Stimulated activated CD4-positive, alpha-beta T cell treated with anti-CD3 and anti-CD28 coated beads, Interleukin-4, amount 100 ng/mL, for 4 hours (primary cell): ENCODE measurements at places on chromosomes 7 and 10.

DNA sequence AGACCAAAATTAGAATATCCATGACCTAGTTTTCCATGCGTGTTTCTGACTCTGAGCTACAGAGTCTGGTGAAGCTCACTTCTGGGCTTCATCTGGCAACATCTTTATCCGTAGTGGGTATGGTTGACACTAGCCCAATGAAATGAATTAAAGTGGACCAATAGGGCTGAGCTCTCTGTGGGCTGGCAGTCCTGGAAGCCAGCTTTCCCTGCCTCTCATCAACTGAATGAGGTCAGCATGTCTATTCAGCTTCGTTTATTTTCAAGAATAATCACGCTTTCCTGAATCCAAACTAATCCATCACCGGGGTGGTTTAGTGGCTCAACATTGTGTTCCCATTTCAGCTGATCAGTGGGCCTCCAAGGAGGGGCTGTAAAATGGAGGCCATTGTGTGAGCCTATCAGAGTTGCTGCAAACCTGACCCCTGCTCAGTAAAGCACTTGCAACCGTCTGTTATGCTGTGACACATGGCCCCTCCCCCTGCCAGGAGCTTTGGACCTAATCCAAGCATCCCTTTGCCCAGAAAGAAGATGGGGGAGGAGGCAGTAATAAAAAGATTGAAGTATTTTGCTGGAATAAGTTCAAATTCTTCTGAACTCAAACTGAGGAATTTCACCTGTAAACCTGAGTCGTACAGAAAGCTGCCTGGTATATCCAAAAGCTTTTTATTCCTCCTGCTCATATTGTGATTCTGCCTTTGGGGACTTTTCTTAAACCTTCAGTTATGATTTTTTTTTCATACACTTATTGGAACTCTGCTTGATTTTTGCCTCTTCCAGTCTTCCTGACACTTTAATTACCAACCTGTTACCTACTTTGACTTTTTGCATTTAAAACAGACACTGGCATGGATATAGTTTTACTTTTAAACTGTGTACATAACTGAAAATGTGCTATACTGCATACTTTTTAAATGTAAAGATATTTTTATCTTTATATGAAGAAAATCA lies 35.5 kb downstream of the CAV1 start:
- DNase-seq = no peak

GRCh38 chr10:93198401-93199131 lies 124.9 kb downstream of the CYP26A1 start:
- no peak for DNase-seq

GRCh38 chr10:23630885-23631284 lies 192.0 kb downstream of the OTUD1 start:
- DNase-seq = no peak

DNA sequence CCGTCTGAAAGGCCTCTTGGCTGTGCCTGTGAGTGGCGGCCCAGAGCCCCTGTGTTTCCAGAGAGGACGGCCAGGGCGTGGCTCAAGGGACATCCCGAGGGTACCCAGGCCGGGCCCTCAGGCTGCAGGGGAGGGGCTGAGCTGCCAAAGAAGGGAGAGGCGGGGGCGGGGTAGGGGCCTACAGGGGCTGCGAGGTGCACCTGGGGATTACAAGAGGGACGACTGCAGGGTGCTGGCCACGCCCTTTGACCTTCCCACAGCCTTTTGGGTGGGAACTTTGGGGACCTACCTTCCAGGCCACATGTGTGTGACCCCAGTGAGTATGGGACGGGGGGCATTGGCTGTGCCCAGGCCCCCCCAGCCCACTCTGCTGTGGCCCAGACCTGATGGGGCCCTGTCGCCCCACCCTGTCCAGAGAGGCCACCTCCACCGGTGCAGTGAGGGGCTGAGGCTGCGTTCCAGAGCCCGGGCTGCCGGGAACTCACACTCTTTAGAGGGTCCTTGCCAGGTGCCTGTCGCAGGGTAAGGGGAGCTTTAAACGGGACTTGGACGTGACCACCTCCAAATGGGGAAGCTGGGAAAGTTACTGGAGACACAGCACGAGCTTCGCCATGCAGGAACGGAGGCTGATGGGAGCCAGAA lies 19.0 kb upstream of the NKX6-2 start:
- DNase-seq = no peak

DNA sequence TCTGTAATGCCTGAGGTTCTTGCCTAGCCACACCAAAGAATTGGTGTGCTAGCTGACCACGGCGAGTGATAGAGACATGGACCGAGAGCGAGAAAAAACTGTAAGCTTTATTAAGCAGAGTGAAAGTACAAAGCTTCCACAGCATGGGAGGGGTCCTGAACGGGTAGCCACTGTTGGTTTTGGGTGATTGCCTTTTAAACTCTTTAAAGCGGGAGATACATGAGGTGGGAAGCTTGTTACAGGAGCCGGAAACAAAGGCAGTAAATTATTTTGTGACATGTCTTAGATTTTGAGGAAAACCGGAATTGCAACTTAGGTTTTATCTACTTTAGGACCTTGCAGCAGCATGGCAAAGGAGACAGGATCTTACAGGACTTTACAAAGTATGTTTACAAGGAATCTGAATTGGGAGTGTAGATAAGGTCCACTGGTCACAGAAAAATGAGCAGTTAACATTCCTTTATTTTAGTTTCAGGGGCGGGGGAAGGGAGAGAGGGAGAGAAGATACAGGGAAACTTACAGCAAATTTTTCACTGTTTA lies 252.7 kb upstream of the MBL2 start:
- DNase-seq = no peak

- DNase-seq = no peak
Measured at GRCh38 chr10:31030260-31030659, 1.4 kb downstream of the ZNF438 start.
